Esophagus squamous epithelium (tissue), 5 donors: ENCODE measurements at places on chromosomes 3 and 15. TPM values are rescaled to one million over a fixed set of nuclear protein-coding genes. Genes with fewer than 3 reads are reported as not detected.

Gene KLHL6
- total RNA-seq: 0.66 TPM

Gene ELL3
- 16.9 TPM for total RNA-seq

Gene SCG5
- total RNA-seq: not detected

Gene MINDY4B
- total RNA-seq: not detected

Gene MAP6D1
- not detected for total RNA-seq
